ENCODE measurements at places on chromosomes 6 and 20.

GRCh38 chr6:170437719-170438401, 115.2 kb downstream of the PSMB1 start:
- no peak for DNase-seq

DNA sequence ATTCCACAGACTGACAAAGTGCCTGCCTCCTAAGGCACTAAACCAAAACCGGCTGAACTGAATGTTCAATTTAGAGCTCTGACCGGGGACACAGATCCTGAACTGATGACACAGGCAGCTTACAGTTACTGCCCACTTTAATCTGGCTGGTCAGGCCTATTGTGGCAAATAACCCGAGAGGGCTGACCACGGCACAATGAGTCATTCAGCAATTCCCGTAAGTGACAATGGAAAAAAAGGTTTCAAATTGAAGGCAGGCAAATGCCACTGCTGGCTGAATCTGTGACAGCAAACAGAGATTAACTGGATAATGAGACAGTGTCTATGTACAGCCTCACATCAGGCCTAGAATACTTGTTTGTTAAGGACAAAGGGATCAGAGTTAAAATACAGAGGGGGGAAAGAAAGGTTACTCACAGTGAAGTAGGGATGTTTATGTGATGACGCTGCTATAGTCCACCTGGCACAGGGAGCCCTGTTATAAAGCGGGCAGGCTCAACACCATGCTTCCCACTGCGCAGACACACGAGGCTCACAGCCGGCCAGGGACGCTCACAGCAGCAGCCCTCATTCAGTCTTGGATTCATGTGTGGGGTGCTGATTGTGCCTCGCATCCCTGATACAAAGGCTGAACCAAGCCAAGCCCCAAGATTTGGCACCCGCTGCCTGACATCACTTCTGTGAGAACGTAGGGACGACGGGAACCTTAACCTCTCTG, 54.4 kb downstream of the RTN4IP1 start:
- no peak for DNase-seq

- no peak for DNase-seq
Measured at GRCh38 chr20:43942201-43942590, 27.5 kb downstream of the TOX2 start.

GRCh38 chr20:62321521-62321948, 18.7 kb downstream of the ADRM1 start:
- DNase-seq, result no peak

GRCh38 chr20:62924442-62925075, 1.7 kb downstream of the DIDO1 start:
- DNase-seq, result no peak

- DNase-seq, result no peak
Measured at GRCh38 chr20:50601511-50602431, 89.6 kb downstream of the RIPOR3 start.

GRCh38 chr6:2652611-2653010, 98.1 kb downstream of the MYLK4 start:
- no peak for DNase-seq

- no peak for DNase-seq
Measured at GRCh38 chr20:4966826-4967751, 34.2 kb downstream of the SLC23A2 start.

DNA sequence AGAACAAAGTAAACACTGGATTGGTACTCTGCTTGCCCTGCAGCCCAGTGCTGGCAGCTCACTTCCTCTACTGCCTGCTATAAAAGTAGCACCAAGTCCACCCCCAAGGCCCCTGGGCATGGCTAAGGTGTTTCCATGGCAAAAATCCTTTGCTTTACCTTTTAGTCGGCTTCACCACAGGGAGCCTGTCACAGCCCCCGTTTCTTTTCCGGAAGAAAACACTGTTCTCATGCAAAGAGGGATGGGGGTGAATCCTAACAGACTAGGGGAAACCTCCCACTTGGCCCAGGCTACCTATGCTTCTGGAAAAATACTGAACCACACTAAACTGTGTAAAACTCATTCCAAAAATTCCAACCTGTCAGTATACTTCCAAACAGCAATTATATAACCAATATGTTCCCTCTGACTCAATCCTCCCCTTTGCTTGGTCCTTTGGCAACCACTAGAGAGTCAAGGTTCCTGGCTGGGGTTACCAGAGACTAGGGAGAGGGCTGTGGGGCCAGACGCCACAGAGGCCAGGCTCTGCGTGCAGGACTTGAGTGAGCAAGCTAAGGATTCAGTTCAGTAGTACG, 16.1 kb downstream of the PPIL1 start:
- no peak for DNase-seq

- DNase-seq, result no peak
Measured at GRCh38 chr6:123625696-123626095, 11.1 kb downstream of the TRDN start.

GRCh38 chr20:45012682-45013302, 46.5 kb downstream of the STK4 start:
- no peak for DNase-seq

DNA sequence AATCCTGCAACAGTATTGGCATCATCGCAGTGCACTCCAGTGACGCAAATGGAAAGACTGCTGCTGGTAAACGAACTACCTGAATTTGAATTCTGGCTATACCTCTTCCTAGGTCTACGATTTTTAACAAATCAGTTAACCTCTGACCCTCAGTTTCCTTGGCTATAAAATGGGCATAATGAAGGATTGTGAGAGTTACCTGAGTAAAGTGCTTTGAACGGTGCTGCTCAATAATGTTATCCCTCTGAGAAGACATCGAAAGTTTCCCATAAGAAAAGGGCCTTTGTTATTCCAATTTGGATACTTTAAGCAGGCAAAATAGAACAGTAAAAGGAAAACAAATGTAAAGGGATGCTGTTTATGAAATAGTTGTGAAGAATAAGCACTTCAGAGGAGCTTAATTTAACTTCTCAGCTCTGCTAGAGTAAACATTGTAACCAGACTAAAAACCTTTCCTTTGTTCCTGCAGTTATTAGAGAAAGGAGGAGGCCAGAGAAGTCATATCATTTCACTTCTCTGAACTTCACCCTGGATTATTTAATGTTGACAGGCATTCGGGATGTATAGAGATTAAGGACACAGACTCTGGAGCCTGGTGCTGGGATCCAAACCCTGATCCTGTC, 5.8 kb downstream of the SGK1 start:
- DNase-seq, result no peak

- DNase-seq, result no peak
Measured at GRCh38 chr6:39852324-39852723, 60.1 kb downstream of the DAAM2 start.

- no peak for DNase-seq
Measured at GRCh38 chr6:22071270-22072041, 225.4 kb downstream of the PRL start.

- no peak for DNase-seq
Measured at GRCh38 chr6:139608466-139609261, 234.2 kb upstream of the CITED2 start.

GRCh38 chr6:11758878-11759277, 19.7 kb downstream of the ADTRP start:
- no peak for DNase-seq

DNA sequence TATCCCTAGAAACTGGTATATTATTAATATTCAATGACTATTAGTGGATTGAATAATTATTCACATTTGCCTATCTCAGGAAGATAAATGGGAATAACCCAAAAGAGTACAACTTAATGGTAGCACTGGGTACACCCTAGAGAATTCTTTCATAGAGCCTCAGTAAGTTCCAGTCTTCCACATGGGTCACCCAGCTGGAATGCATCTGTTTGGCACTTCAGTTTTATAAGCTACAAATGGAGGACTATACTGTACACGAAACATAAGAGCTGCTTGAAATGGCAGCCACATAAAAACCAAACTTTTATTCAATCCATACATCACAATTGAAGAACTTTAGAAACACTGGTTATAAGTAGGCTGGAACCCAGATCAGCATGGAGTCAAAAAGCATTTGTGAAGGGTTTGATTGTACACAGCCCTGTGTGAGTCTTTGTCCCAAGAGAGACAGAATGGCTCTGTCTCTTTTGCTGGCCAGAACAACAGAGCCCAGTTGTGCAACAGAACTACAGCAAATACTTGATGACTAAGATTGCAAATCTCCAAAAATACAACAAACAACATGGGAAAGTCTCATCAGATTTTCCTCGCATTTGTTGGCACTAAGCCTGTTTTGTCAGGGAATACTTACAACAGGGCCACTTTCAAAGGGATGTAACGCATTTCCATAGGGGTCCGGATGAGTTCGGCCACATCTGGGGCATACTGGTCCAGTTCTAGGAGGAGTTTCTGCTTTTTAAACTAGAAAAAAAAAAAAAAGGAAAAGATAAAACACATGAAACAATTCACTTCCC, 39.5 kb downstream of the PIGU start:
- DNase-seq, result no peak

GRCh38 chr20:4726710-4727397, 5.1 kb downstream of the PRND start:
- DNase-seq, result no peak

- no peak for DNase-seq
Measured at GRCh38 chr6:92779746-92780145, 639.6 kb downstream of the EPHA7 start.

DNA sequence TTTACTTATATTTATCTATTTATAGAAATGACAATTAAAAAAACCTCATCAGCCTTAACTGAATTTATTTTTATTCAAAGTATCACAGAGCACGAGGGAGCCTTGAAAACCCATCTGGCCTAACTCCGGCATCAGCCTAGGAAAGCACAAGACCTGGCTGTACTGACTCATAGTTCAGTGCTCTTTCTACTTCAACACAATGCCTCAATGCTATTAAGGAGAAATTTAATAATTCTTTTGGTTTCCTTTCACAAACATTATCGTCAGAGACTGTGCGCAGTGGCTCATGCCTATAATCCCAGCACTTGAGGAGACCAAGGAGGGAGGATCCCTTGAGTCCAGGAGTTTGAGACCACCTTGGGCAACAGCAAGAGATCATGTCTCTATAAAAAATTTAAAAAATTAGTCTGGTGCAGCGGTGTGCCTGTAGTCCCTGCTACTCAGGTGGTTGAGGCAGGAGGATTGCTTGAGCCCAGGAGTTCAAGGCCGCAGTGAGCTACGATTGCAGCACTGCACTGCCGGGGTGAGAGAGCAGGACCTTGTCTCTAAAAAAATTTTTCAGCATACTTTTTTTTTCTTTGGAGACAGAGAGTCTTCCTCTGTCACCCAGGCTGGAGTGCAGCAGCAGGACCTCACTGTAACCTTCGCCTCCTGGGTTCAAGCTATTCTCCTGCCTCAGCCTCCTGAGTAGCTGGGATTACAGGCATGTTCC, 1.9 kb upstream of the SASH1 start:
- DNase-seq, result no peak

DNA sequence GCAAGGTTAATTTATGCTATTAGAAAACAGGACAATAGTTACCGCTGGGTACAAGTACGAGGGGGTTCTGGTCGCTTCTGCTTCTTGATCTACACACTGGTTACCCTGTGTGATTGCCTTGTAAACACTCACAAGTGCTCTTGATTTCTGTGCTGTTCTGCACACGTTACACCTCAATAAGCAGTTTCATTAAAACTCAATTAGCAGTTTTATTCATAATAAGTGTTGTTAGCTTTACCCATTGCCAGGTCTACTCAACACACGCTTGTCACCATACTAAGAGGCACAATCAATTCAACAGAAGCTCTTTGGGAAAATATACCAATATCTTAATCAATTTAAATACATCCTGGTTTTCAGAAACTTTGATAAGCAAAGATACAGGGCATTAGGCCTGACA, 20.4 kb downstream of the BMP7 start:
- no peak for DNase-seq

- no peak for DNase-seq
Measured at GRCh38 chr20:54172532-54172855, 1.3 kb downstream of the CYP24A1 start.

DNA sequence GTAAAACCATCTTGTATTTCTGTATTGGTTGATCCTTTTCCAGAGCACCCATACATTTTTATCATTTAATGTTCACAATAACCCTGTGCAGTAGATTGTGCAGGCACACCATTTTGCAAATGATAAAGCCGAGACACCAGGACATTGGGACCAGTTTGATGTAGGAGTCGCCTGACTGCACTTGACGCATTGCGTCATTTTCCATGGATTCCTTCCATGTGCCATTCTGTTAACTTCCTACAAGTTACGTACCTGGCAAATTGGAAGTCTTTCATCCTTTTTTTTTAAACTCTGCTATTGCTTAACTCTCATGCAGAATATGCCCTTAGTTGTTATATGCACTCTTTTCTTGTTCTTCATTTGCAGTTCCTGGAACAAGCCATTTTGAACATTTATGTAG, 43.0 kb downstream of the PRPH2 start:
- DNase-seq, result no peak

- no peak for DNase-seq
Measured at GRCh38 chr6:113695516-113695915, 161.6 kb upstream of the MARCKS start.

DNA sequence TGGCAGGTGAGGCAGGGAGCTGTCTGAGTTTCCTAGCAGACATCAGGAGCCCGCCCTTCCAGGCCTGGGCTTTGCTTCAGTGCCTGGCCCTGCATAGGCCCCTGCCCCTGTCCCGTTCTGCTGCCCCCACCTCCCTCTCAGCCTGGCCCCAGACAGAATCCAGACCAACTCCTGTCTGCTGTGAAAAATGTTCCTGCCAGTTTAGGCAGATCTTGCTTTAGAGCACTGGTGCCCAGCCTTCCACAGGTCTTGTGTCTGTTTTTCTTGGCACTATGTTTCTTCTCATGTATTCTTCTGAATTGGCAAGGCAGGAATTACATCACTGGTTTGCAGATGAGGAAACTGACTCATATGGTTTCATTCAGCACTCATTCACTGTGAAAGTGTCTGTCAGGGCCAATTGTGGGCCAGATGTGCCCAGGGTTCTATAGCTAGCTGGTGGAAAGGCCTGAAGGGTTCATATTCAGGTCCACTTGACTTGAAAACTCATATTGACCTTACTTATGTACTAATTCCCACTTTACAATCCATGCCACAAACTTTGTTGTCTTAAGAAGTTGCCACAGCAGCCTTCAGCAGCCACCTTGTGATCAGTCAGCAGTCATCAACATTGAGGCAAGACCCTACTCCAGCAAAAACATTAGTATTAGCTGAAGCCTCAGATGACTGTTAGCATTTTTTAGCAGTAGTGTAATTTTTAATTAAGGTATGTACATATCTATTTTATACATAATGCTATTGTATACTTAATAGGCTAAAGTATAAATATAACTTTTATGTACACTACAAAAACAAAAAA, 40.5 kb downstream of the HLA-F start:
- DNase-seq, result no peak

DNA sequence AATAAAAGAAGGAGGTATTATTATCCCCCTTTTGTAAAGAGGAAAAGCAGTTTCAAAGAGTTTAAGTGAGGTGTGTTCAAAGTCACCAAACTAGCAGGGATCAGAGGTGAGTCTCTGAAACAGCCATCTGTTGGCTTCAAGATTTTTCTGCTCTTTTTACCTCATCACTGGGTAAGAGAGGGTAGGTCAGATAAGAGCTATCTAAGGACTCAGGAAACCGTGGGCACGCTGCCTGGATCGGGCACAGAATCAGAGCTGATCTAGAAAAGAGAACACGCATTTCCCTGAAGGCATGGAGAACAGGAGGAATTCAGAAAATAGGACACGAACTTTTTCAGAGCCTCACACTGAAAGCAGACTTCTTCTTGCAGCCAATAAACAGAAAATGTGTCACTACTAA, 65.8 kb upstream of the LY86 start:
- DNase-seq, result no peak

- DNase-seq, result no peak
Measured at GRCh38 chr6:155466539-155466938, 10.9 kb upstream of the NOX3 start.
